Stimulated activated CD4-positive, alpha-beta T cell treated with anti-CD3 and anti-CD28 coated beads, Interleukin-4, amount 100 ng/mL, for 48 hours (primary cell): ENCODE measurements at places on chromosomes 6 and 20.

DNA sequence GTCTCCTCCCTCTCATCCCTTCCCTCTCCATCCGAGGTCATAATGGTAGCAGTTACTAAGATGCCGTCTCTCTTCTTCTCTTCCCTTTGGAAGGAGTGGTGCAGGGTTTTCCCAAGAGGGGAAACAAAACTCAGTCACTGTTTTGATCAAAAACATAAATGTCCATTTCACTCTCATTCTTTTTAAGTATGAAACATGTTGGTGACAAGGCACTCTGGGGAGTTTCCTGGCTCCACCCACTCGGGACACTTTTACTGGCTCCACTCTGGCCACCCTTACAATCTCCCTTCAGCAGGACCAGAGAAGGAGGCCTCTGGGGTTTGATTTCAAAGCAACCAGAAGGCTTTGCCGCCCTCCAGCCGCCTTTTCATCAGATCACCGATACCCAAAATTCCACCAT lies 57.0 kb downstream of the FGD2 start:
- DNase-seq: no peak

DNA sequence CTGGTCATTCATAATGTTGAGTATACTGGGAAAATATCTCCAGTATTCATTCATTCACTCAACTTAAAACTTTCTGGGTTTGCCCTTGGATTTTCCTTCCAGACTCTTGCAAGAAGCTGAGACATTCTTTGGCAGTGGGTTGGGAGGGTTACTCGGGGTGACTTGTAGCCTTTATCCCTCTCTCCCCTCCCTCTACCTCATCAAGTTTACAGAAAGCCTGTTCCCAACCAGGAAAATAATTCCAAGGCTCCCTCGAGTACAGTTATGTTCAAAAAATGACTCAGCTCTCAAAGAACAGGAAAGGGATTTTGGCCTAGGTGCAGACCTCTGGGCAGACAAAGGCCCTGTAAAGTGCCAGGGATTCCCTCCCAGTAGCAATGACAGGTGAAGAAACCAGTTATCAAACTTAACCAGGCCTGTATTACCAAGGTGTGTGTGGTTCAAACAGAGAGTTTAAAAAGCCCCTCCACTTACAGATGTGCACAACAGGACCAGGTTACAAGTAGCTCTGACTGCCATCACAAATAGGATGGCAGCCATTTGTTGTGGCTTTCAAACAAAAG lies 22.2 kb downstream of the FKBP1A start:
- no peak for DNase-seq

- no peak for DNase-seq
These were observed 222.8 kb downstream of the KIF16B start for GRCh38 chr20:16350465-16350864.

DNA sequence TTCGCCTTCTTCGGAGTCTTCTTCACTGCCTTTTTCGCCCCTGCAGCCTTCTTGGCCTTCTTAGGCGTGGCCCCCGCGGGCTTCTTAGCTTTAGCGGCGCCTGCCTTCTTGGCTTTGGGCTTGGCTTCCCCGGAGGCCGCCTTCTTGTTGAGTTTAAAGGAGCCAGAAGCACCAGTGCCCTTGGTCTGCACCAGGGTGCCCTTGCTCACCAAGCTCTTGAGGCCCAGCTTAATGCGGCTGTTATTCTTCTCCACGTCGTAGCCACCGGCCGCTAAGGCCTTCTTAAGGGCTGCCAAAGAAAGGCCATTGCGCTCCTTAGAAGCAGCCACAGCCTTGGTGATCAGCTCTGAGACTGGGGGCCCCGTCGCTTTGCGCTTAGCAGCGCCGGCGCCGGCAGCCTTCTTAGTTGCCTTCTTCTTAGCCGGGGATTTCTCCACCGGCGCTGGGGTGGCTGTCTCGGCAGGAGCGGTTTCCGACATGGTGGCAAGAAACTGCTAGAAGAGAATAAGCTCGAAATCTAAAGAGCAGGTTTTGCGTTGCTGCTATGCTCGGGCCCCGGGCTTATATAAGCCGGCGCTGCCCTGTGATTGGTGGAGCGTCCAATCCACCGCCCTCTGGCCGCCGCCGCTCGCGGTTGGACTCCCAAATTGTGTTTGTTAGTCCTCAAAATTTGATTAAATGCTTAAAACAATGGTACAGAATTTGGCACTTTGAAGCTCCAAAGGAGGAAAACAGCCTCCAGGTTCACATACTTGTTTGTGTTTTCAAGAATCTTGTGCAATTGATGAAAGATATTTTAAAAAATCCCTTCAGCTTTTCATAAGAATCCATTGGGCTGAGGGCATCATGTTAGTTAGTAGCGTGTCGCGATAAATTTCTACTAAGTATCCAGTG lies 44.9 kb downstream of the OR2B2 start:
- DNase-seq: peak; percentile 73

DNA sequence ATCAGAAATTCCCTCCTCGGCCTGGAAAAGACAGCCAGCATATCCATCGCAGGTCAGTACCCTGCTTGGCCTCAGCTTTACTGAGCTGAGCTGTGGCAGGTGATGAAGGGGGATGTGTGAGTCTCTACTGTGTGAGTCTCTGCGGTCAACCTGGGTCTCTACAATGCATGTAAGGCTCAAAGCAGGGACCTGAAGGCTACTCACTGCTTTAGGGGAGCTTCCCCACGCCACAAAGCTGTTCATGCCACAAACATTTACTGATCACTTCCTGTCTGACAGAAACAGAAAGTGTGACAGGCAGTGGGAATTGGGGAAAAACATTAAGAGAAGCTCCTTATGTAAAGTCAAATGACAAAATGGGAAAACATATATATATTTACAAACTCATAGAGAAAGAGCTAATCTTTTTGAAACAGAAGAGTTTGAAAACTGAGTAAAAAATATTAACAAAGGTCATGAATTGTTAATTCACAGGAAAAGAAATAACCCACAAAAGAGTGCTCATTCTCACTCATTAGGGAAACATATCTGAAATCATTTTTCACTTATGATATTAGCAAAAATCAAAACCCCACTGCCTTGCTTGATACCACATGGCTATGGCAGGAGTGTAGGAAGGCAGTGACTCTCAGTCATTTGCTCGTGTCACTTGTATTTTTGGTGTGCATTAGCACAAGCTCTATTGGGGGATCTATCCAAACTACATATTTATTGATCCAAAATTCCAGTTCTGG lies 5.8 kb downstream of the BTN3A3 start:
- peak; percentile 49 for DNase-seq

DNA sequence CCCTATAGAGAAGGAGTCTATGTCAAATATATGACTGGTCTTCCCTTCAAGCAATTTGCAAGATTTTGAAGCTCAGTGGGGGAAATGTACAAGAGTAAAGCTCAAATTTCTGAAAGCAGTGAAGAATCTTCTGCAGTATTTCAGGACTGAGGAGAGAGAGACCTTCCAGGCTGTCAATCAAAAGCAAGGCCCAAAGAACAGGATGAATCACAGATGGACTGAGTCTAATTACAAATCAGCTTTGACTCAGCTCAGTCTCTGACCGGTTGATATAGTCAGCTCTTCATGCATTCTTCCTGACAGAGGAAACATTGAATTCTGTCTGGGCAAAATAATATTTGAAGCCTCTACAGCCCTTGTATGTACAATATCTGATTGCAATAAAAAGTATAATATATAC lies 7.7 kb upstream of the HTR1B start:
- DNase-seq: no peak

GRCh38 chr20:36878941-36879340 lies 3.0 kb downstream of the TLDC2 start:
- no peak for DNase-seq

DNA sequence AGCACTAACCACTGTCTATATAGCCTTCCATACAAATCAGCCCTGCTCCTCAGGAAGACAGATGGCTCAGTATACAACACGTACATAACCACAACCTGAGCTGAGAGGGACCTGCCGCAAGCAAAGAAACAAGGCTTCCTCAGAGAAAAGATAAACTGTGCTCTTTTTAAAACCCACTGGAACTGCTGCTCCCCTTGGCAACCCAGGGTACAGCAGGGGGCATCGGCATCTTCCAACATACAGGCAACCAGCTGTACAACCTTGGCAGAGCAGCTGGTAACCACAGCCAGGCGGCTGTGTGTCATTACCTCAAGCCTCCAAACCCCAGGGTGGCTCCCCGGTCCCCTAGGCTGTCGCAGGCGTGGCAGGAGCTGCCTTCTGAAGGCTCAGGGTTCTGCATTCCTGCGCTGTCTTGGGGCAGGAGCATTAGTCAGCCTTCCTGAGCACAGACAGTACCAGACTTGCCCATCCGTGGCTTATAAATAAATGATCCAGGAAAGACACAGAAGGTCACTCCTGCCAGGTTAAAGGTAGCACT lies 249.5 kb downstream of the ADGRG6 start:
- peak; percentile 32 for DNase-seq

GRCh38 chr6:101758368-101758767 lies 364.9 kb downstream of the GRIK2 start:
- no peak for DNase-seq

GRCh38 chr6:80456724-80457438 lies 350.4 kb downstream of the BCKDHB start:
- no peak for DNase-seq

- no peak for DNase-seq
These were observed 54.1 kb upstream of the HBS1L start for GRCh38 chr6:135108692-135109091.

DNA sequence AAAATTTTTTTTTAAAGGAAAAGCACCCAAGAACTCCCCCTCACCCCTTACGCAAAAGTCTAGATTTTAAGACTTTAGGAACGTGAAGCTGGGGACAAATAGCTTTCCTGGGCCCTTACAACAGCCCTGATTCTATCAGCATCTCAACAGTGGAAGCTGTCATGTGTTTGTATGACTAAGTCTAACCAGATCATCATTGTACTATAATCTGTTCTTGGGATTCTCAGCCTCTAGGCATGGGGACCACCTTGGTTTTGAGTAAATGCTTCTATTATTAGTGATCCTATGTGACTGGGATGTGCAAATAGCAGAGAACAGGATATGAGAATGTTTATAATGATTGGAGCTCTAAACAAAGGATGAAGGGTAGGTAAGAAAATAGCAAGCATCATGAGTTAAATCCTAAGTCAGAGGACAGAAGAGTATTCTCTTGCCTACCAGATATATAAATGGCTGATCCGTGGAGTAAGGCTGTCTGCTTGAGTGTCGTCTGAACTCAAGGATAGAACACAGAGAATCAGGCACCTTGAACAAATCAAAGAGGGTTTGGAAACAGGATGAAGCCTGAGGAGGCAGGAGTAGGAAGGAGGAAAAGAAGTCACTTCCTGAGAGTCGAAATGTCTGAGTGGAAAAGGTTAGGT lies 105.7 kb upstream of the FAM184A start:
- DNase-seq: no peak

DNA sequence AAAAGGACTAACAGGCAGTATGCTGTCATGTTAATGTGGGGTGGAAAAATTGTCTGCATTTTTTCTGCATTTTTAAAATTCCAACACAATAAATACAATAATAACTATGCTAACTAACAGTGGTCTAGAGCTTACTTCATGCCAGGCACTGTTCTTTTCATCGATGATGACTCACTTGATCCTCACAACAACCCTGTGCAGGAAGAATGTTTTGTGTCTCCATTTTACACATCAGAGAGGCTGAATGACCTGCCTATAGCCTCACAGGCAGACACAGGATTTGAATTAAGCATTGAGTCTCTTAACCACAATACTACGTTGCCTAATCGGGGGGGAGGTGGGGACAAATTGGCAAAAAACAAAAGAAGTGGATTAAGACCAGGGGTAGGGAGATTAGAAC lies 26.9 kb upstream of the FANCE start:
- DNase-seq: no peak

- DNase-seq: no peak
These were observed 210.3 kb upstream of the TSHZ2 start for GRCh38 chr20:52761867-52762266.

DNA sequence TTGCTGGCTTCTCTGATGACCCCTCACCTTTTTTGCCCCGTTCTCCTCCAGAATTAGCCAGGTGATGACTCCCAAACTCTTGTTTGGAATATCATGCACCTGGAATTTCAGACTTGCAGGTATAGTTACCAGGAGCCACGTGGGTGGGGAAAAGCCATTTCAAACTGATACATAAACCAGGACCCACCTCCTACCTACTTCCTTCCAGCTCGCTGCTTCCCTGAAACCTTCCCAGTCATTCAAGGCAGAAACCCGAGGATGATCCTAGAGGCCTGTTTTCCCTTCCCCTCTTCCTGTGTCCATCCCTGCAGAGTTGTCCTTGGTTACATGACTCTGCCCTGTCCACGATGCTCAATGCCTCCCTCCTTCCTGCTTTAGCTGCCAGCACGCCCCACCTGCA lies 101.9 kb downstream of the MTHFD1L start:
- DNase-seq: no peak

DNA sequence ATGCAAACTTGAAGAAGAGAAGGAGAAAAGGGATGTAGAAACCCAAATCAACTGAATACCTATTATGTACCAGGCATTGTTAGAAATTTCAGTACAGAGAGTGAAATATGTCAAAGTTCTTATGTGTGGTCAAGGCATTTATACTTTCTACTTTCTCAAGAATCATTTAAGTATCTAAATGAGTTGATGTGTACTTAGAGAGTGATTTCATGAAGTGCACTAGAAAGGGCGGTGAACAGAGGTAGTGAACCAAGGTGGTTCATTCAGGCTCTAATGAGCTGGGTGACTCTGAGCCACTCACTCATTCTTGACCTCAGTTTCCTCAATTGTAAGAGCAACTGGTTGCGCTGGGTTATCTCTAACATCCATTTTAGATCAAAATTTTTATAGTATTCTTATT lies 3.3 kb downstream of the PDE7B start:
- no peak for DNase-seq

DNA sequence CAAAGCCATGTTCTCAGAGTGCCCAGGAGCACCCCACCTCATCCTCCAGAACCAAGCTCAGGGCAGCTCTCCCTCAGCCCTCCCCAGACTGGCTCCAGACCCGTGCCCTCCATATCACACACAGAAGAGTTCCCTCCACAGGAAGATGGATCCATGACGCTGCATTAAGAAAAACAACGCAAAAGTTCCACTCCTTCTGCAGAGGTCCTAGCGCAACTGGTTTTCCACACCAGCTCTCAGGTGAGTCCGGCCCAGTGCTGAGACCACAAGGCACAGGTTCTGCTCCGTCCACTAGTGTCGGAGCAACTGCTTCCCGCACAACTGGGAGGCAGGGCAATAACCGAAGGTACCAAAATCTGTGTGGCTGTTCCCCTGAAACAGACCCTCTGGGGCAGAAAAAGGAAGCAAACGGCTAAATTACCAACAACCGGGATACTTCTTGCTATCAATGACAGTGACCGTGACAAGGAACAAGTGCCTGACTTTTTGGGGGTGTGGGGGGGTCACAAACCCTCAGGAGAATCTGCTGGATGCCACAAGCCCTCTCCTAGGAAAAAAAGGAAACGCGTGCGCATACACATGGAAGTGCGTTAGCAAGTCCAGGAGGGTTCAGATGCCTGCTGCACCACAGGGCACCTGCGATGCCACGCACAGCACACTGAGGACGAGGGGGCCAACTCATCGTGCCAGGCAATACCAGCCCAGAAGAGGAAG lies 49.2 kb downstream of the MYH7B start:
- DNase-seq: no peak

GRCh38 chr20:63449796-63450730 lies 22.4 kb downstream of the KCNQ2 start:
- DNase-seq: no peak
